Activated T-cell treated with anti-CD3 and anti-CD28 coated beads for 48 hours (primary cell): ENCODE measurements at places on chromosomes 2 and 18.

DNA sequence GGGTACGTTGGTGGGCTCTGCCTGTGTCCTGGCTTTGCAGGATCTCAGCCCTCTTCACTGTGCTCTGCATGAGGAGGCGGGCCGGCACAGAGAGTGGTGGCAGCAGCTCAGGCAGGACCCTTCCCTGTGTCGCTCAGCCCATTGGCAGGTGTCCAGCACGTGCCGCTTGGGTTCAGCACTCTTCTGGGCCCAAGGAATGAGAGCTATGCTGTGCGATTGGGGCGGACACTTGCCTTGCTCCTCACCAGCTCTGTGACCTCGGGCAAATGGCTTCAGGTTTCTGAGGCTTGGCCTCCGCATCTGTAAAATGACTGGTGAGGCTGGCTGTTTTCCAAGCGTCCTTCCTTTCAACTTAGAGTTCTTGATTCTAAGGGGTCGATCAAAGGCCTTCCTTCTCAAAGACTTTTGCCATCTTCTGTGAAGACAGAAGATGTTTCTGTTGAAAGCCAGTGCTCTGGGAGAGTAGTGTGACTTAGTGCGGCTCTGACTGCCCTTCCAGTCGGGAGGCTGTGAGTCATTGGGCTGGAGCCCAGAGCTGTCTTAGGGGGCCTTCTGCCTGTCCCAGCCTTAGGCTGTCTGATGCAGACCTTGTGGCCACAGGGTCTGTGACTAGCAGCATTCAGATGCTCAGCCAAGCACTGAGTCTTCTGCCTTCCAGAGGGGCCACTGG, 35.6 kb downstream of the GLI2 start:
- no peak for DNase-seq

- DNase-seq: no peak
These were observed 22.8 kb downstream of the PRKCE start for GRCh38 chr2:45674035-45674816.

GRCh38 chr2:96498021-96498431, 7.1 kb downstream of the NEURL3 start:
- DNase-seq: no peak

DNA sequence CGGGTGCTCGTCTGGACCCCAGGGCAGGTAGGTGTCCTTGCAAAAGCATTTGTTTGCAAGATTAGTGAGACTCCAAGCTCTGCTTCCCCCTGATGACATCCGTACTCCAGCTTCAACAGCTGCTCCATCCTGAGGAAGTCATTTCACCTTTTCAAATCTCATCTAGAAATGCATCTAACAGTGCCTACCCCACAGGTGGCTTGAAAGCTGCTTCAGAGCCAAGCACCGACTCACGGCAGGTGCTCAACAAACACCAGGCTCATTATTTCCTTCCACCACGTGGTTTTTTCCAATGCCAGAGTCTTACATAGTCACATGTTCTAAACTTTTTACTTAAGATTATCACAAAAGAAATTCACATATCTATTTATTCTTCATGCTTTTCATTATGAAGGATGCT, 31.9 kb downstream of the CNGA3 start:
- no peak for DNase-seq
